ENCODE measurements at places on chromosomes 5 and 9.
A peak's percentile ranks its signal among the peaks of the same experiment; 100 is the strongest.

DNA sequence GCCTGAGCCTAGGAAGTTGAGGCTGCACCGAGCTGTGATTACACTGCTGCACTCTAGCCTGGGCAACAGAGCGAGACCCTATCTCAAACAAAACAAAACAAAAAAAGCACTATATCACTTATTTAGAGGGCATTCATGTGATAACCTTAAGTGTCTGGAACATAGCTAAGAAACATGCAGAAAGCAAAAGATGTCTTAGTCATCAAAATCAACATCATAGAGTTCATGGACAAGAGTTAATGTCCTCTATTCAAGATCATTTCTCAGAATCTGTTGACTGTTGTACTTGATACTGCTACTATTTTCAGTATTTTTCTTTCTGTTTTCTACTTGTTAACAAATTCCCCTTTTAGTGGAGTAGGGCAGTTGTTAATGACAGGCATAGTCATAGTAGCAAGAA lies 25.4 kb downstream of the FSD1L start:
- DNase-seq, result no peak

DNA sequence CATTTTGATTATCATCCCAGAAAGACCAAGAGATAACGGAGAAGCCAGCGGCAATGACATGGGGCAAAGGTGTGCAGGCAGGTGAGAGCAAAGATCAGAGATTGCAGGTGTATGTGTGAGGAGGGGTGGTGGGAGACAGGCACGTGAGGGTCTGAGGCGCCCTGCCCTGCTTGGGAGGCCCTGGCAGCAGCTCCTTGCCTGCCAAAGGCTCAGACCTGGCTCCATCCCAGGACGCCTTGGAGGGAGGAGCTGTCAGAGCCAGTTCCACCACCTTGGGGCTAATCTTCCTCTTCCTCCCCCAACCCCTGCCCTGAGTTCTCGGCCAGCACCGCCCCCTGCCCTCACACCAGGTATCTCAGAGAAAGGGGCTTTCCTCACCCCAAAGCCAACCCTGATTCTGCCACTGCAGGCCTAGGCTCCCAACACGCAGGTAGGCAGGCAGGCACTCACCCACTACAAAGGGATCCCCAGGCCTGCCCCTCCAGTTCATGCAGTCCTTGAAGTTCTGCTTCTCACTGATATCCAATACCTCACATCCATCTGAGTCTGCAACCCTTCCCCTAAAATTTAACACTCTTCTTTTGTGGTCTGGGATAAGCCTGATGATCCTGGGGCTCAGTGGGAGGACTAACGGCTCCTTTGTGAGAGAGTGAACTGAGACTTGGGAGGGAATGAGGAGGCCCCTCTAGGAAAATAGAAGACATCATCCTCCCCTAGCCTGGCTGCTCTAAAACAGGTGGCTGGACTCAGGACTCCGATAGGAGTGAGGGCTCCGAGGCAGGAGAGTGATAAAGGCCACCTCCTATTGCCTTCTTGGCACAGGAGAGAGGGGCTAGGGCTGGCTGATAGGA lies 1.8 kb downstream of the AQP3 start:
- DNase-seq, result no peak

DNA sequence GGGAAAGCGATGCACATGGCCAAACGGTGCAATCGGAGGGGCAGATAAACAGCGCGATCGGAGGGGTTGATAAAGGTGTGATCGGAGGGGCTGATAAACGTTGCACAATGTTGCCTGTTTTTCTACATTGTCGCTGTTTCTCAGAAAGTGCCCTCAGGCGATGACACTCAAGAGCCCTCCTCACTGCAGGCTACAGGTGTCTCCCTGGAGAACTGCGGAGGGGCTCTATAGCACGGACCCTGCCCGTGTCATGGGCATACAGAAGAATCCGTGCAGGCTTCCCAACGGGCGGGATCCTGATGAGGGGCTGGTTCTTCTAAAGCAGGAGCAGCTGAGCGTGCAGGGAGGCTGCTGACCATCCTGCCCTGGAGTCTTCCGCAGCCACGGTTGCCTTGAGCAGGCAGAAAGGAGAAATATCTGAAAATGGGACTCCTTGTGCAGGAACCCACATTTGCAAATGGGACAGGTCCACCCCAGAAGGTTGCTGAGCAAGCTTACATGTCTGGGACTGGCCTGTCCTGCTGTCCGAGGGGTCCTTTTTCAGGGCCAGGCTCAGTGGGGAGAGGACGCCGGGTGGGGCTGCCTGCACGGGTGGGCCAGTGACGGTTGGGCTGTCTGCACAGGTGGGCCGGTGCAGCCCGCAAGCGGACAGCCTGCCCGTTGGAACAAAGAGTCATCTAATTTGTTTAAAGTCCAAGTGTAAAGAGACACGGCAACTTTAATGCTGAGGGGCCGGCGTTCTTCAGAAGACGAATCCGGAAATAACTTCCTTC lies 25.1 kb upstream of the LPCAT1 start:
- DNase-seq, result no peak

DNA sequence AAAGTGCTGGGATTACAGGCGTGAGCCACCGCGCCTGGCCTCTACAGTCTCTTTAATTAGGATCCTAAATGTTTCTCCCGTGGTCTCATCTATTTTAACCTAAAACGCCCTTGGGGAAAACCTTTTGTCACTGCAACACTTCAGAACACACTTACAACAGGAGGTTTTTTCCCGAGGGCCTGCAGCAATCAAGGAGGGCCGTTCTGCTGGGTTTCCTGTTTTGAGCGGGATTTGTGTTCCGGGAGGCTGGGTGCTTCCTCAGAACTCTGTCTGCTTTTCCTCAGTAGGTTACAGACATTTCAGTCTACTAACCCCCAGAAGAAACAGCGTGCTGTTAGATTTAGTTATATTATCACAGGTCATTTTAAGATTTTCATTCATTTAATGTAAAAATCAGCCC lies 65.4 kb upstream of the IRX4 start:
- DNase-seq, result no peak

DNA sequence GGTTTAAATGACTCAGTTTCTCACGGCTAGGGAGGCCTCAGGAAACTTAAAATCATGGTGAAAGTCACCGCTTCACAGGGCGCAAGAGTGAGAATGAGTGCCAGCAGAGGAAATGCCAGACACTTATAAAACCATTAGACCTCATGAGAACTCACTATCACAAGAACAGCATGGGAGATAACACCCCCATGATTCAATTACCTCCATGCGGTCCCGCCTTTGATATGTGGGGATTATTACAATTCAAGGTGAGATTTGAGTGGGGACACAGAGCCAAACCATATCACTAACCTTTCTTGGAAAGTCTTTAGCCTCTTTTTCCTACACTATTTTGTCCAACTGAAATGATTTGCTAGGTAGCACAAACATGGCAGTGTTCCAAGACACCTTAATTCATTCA lies 533.9 kb upstream of the NUDT12 start:
- DNase-seq, result no peak

DNA sequence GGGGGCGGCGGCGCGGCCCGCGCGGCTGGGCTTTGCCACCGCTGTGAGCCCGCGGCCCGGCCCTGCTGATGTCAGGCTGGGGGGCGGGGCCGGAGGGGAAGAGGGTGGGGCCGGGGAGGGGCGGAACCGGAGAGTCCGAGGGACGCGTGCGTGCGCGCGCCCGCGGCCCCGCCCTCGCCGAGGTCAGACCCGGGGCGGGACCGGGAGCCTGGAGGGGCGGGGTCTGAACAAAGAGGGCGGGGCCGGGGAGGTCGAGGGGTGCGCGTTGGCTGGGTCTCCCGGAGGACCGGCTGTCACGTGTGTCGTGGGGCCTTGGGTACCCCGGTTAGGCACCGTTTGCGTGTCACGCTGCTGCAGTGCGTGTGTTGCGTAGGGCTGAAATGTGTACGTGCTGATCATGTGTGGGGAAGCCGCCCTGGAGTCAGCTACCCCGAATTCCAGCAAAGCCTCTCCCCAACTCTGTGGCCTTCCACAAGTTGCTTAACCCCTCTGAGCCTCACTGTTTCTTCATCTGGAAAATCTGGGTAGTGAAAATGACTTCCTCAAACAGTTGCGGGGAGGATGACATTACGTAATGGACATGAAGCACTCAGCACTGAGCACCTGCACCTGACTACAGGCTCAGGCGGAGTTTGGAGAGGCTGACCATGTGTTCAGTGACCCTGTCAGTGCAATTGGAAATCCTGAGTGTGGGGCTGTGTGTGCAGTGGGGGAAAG lies at the start of gene RALGDS:
RALGDS (minus strand) TSS at position 43 of the 717 bp plus-strand sequence. CDS start 86 bp downstream, outside the sequence.
- DNase-seq, result peak; percentile 81

GRCh38 chr9:137168573-137168903 lies 1.3 kb downstream of the LRRC26 start:
- DNase-seq, result no peak

DNA sequence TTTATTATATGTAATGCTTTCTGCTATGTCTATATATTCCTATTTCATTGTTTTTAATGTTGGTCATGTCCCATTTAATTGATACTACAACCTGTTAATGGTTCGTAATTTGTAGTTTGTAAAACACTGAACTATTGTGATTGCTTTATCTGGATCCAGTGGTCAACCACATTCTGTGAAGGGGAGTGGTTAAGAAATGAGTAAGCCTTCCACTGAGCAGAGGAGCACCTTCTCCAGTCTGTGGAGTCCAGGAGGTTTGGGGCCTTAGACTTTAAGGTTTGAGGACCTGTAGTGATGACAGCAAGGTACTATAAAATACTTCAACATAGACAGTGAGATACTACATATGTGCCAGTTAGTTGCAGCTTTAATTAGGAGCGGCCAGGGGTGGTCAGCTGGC lies 67.7 kb upstream of the RAD23B start:
- no peak for DNase-seq

DNA sequence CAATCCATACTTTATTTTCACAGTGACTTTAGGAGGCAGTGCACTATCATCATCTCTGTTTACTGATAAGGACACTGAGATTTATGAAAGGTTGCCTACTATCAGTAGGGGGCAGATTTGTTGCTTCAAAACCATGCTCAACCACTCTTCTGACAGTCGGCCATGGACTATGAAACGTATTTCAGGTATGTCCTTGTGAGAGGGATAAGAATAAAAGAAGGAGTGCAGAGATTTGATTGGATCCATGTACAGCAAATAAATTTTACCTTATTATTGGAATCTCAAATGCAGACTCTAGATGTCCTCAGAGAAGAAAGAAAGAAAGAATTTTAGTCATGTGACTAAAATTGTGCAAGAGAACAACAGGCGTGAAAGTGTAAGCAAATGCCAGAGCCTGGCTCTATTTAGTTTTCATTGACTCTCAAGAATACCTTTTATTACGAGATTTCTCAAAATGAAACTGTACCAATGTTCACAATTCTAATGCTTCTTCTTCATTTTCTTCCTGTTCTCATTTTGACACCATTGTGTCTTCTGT lies 296.6 kb upstream of the RASA1 start:
- no peak for DNase-seq

- no peak for DNase-seq
Measured at GRCh38 chr5:137181667-137182066, 317.5 kb downstream of the SPOCK1 start.

DNA sequence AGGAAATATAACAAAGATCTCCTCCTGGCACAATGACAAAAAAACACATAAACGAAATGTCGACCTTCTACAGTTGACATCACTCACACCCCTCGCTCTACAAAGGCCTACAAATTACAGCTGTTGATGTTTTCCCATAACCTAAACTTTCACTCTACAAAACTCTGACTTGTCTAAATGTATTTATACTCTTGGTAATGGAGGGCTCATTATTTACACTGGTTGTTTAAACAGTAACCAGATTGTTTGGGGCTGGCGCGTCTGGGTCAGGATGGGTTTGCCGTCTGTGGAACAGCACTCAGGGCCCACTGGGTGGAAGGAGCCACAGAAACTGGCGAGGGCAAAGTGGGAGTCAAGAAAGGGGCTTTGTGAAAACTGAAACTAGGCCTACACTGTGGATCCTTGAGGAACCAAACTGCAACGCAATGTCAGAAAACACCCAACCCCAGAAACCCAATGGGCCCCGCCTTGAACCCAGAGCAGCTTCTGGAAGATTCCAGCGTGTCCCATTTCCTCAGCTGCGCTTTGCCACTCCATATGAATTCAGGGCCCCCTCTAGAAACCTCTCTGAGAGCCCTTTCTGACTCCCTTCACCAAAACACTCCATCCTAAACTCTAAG lies 136.7 kb downstream of the ROR2 start:
- no peak for DNase-seq

GRCh38 chr5:139205124-139205523 lies 7.0 kb upstream of the SIL1 start:
- no peak for DNase-seq

DNA sequence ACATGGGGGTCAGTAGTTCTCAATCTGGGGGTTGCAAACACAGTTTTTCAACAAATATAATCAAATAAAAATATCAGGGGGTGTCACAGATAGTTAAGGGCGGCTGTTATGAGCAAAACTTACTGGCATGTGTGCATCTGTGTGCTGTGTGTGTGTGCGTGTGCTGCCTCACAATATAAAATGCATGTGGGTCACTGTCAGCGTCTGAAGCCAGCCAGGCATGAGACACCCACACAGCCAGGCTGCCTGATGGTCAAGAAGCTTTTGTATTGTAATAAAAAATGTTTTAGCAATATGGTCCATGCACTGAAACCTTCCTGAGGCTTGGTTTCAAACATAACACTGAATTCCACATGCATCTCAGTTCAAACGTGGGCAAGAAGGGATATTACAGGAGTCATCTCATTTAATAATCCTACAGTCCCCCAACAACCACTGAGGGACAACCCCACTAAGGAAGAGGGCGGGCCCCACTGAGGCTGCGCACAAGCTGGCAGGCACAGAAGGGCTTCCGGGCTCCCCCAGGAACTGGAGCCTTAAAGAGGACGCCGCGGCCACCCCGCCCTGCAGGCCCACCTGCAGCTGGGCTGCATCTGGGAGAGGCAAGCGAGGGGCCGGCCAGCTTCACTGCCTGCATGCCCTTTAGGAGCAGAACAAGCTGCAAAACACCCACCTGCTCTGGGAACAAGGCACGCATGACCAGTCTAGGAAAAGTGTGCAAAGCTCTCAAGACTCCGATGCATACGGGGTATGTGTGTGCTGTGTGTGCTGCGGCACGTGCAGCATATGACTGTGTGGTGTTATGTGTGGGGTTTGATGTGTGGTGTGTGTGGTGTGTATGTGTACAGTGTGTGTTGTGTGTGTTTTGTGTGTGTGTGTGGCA lies 14.1 kb downstream of the SEMA4D start:
- DNase-seq, result no peak

DNA sequence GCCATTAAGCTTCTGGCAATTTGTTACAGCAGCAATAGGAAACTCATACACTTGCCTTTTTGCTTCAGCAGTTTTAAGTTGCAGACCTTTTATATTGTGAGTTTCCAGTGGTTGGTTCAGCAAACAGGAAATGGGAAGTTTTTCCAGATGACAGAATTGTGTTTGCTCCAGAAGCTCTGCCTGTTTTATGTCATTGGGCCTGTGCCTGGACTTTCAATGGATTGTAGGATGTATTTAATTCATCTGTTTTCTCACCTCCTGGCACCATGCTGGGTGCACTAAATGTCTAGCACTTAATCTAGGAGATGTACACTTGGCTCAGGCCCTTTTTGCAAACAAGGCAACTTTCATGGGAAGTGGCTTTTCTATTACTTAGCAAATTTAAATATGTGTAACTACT lies 100.4 kb upstream of the CLINT1 start:
- DNase-seq, result no peak

- no peak for DNase-seq
Measured at GRCh38 chr9:70415476-70415875, 1.0 kb upstream of the KLF9 start.

- DNase-seq, result no peak
Measured at GRCh38 chr5:59301727-59302126, 591.8 kb downstream of the PDE4D start.

Measured in stimulated activated CD8-positive, alpha-beta memory T cell treated with anti-CD3 and anti-CD28 coated beads, Interleukin-4, amount 100 ng/mL, for 4 hours (primary cell).